ENCODE measurements at places on chromosomes 5 and 9. TPM values are rescaled to one million over a fixed set of nuclear protein-coding genes. Genes with fewer than 3 reads are reported as not detected.

Gene MARCHF3
- total RNA-seq: 28.9 TPM

GRCh38 chr9:14136646-14137370 lies 177.1 kb downstream of the NFIB start:
- DNase-seq: no peak

GRCh38 chr9:114503009-114503408 lies 2.3 kb downstream of the WHRN start:
- no peak for DNase-seq

GRCh38 chr5:138282920-138283742 lies 8.7 kb upstream of the GFRA3 start:
- peak; percentile 19 for DNase-seq

DNA sequence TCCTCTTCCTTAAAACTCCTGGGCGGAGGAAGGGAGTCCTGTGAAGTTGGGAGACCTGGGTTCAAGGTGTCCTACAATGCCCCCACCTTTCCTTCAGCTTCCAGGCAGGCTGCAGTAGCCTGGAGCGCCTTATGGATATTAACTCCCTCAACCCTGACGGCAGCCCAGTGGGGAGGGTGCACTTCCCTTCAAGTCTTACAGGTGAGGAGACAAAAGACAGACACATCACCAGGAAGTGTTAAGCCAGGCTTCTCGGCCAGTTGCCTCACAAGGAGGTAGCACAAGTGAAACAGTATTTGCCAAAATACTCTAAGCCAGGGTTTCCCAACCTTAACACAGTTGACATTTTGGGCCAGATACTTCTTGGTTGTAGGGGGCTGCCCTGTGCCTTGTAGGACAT lies 4.2 kb downstream of the TRIM7 start:
- no peak for DNase-seq

- no peak for DNase-seq
Observed at GRCh38 chr5:175457466-175457865, 13.5 kb upstream of the DRD1 start.

Gene PTAR1
- 47.9 TPM for total RNA-seq

Gene SPINK1
- total RNA-seq: 1.5 TPM

Measured in lower leg skin (tissue), 4 donors.